ENCODE measurements at places on chromosomes 12 and 14.

- DNase-seq = no peak
Measured at GRCh38 chr14:24694680-24695079, 60.7 kb upstream of the GZMB start.

- no peak for DNase-seq
Measured at GRCh38 chr12:117662620-117663395, 301.4 kb upstream of the NOS1 start.

- no peak for DNase-seq
Measured at GRCh38 chr12:27190761-27191160, 53.3 kb upstream of the STK38L start.

GRCh38 chr12:61860451-61860850 lies 399.8 kb upstream of the USP15 start:
- DNase-seq = no peak

DNA sequence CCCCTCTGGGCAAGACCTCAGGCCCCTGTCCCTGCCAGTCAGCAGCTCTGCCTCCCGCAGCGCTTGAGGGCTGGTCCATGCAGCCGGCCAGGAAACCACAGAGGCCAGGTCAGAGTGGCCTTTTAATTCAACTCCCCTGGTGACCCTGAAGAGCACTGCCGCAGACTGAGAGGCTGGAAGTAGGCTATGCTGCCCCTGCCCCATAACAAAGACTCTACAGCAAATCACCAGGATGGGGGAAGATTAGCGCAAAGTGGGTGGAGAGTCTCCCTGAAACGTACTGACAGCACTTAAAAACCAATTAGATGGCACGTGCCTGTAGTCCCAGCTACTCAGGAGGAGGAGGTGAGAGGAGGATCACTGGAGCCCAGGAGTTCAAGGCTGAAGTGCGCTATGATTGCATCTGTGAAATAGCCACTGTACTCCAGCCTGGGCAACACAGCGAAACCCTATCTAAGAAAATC lies 70.5 kb downstream of the ITPK1 start:
- no peak for DNase-seq

DNA sequence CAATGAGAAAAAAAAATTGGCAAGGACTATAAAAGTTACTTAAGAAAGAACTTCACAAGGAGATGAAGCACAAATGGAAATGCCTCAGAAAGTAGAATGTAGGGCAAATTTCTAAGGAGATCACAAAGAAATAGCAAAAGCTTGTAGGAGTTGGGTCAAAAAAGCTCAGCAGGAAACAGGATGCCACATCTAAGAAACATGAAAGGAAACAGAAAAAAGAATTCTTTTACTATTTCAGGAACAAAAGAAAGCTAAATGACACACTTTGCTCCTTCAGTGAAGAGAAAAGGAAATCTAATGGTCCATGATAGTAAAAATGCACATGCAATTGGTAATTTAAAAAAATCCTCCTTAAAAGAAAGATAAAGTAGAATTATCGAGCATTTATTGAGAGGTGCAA lies 452.1 kb upstream of the GARIN6 start:
- DNase-seq = no peak

DNA sequence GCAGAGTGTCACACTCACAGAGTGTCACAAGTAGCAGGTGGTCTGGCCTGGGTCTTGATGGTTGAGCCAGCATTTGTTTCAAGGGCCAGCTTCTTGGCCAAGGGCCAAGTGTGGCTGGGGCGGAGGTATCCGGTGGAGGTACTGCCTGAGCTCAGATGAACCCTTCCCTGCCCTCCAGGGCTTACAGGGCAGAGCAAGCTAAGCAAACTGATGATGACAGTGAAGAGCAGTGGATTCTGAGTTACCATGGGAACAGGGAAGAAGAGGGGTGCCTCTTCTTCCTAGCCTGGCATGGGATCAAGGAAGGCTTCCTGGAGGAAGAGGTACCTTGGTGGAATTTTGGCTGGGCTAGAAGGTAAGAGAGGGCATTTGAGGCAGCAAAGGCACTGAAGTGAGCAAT lies 35.7 kb downstream of the MVK start:
- DNase-seq = no peak

GRCh38 chr12:78864870-78865463 lies 393 bp downstream of the SYT1 start:
- no peak for DNase-seq

DNA sequence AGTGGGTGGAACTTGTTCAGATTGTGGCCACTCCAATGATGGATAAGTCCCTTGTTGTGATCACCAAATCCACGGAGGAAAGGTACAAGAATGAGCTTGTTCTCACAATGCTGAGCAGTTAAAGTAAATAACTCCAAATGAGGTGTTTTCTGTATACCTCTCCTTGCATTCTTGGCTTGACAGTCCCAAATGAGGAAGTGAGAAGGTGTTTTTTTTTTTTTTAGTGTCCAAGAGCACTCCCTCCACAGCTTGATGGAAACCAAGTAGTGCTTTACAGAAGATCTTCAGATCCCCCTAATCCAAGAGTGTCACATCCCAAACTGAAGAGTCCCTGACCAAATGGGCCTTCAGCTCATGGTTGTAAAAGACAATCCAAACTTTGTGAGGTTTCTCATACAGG lies 153.6 kb downstream of the ATP23 start:
- DNase-seq = no peak

- DNase-seq = peak; percentile 61
Measured at GRCh38 chr14:90060312-90060964, 1.4 kb upstream of the KCNK13 start.

DNA sequence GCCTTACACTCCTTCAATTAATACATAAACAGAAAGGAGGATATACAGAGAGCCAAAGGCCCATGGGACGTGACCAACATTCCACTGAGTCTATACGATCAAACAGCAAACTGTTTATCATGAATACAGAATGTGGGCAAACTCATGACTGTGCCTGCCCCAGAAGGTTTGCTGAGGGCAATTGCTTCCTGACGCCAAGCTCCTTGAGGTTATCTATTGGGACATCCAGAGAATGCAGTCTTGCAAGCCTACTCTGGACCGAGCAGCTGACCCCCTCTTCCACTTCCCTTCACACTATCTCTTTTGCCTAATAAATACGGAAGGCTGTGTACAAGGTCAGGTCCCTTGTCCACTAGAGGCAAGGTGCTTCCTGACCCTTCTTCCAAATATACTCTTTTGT lies 18.5 kb upstream of the SLC10A1 start:
- DNase-seq = no peak

GRCh38 chr12:52186118-52186840 lies 5.5 kb downstream of the KRT80 start:
- DNase-seq = no peak

DNA sequence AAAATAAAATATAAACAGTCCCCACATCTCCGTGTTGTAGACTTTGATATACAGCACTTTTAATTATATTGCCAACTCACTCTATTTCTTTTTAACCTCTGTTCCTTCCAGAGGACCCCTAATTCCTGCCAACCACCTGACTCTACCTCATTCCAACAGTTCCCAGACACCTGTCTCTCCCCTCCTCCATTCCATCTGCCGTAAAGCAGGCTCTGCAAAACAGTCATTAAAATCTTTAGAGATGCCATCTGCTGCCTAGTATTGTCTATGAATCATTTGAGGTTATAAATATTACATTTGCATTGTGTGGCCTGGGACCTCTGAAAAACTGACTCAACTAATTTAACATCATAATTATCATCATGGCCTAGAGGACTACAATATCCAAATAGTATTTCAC lies 148.8 kb upstream of the DCN start:
- DNase-seq = no peak

- no peak for DNase-seq
Measured at GRCh38 chr12:54054742-54055194, 1.1 kb downstream of the HOXC4 start.

DNA sequence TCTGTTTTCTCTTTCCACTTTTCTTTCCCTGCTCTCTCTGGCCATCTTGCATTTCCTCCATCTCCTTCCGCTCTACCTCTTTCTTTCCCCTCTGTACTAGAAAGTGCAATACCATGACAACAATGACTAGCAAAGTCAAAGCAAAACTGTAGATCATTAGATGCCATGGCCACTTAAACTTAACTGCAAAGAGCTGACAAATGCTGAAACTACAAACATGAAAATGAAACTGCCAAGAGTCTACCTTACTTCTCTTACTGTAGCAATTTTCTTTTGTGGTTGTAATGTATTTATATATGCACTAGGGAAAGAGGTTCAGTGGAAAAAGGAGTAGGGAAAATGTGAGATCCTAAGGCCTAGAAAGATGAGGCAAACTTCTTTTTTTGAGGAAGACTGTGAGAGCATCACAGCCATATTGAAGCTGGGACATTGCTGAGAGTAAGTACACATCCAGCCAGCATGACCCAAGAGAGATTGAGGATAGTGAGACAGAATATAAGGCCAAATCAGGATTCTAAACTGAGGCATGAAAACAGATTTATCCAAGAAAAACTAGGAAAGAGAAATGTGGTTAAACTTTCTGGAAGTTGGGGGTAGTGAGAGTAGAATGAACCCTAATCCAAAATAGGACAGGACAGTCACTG lies 276.6 kb upstream of the NAV3 start:
- no peak for DNase-seq

- DNase-seq = no peak
Measured at GRCh38 chr12:9721394-9722092, 11.4 kb downstream of the CLECL1 start.

DNA sequence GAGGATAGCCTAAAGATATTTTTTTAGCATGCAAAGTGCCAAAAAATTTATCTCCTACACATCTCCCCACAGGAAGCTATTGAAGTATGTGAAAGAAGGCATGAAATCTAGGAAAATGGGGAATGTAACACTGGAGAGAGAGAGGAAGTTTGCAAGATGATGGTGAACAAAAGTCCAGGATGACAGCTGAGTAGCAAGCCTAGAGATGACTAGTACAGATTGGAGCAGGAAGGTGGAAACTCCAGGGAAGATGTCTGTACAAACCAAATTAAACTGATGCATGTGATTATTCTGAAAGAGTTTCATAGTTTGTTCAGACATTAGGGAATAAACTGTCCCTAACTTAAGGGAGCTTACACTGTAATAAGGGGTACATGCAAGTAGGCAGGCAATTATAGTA lies 99.3 kb downstream of the RAD51B start:
- DNase-seq = no peak

DNA sequence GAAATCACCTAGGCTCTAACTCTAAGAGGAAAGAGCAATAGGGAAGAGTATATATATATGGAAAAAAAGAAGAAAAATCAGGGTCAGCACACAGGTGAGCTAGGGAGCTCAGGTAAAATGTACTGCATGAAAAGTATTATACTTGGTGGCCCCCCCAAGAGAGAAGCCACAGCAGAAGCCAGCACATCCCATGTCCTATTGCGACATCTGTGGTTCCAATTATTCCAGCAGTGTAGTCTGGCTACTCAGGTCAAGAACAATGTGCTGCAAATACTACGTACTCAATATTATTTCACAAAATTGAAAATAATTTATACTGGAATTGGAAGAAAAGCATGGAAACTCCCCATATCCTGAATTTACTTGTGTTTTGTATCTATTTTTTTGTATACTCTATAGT lies 85.5 kb downstream of the CEP83 start:
- DNase-seq = no peak

DNA sequence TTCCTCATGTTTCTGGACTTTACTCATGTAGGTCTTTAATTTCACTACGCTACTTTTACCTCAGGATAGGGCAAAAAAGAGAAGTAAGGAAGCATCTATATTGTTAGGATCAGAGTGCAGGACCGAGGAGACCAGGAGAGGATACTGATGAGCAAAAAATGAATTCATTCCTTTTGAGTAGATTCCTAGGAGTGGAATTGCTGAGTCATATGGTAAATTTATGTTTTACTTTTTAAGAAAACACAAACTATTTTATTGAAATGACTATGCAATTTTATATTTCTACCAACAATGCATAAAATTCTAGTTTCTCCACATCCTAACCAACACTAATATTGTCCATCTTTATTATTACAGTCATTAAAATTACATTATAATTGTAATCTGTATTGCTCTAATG lies 50.8 kb upstream of the GARIN6 start:
- DNase-seq = no peak

- no peak for DNase-seq
Measured at GRCh38 chr12:128933039-128933438, 79.8 kb downstream of the GLT1D1 start.

DNA sequence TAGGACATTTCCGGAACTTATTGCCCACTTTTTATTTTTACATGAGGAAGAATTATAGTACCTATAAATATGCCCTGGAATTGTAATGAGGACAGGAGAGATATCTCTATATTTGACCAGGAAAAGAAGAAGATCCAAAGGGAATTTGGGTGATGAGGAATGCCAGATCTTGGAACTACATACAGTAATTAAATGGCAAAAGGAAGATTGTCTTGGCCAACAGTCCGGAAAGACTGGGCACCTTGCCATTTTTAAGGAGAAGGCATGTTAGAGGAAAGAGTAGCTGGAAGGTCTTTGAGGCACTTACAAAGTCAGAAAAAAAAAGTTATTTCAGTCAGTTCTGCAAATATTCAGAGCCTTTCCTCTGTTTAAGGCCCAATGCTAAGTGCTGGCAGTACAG lies 616.4 kb downstream of the MED13L start:
- no peak for DNase-seq

DNA sequence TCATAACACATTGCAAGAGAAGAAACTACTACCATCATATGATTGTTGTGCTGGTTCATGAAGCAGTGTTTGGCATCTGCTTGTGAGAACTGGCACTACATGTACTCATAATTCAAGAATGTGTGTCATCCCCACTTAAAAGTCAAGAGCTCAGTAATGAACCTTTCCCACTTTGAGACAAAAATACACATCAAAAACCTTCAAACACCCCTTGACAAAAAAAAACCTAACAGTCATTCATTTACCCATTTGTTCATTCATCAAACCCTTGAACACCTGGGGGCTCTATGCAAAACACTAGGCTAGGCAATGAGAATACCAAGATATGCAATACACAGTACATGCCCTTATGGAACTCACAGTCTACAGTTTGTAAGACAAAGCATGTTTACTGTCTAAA lies 40.0 kb downstream of the KIF21A start:
- no peak for DNase-seq

GRCh38 chr14:99077076-99077843 lies 194.7 kb downstream of the BCL11B start:
- peak; percentile 10 for DNase-seq

- no peak for DNase-seq
Measured at GRCh38 chr14:62667421-62667914, 377.8 kb downstream of the KCNH5 start.

DNA sequence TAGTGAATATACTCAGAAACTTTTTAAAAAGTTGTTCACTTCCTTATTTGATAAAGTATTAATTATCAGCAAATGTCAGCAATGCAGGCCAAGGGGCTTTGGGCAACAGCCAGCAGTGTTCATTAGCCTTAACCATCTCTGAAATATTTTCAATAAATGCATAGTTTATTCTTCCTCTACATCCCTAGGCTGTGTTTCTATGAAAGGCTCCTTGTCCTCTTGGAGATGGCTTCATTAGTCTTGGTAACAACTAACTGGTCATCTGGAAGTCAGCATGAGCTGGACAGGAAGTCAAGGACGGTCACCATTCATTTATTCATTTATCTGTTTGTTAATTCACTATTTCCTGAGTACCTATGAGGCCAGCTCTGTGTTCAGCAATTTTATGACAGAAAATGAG lies 124.0 kb upstream of the TMEM132D start:
- DNase-seq = no peak
